Fibroblast of skin of back (primary cell): ENCODE measurements at places on chromosomes 5 and 9.

DNA sequence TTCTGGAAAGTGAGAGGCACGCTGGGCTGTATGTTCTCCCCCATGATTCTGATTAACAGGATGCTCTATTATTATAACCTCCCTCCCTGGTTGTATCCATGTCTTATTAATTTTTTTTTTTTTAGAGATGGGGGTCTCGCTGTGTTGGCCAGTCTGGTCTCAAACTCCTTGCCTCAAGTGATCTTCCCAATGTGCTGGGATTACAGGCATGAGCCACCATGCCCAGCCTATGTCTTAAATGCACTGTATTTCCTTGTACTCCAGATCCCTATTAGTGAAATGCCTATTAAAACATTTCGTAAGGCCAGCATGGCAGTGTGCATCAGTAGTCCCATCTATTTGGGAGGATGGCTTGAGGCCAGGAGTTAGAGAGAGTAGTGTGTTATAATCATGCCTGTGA lies 7.0 kb downstream of the TIGD6 start:
- no peak for DNase-seq

DNA sequence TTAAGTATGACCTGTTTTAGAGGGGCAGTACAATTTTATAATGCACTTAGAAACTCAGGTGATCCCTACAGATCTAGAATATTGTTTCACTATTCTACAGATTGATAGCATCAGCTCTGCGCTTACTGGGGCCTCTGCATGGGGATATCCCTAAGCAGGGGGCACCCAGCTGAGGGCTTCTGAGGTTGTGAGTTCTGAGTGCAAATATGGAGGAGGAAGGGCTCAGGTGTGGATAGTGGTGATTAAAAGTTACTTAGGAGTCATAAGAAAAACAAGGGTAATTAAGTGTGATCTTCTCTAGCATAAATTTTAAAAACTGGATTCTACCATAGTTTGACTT lies 274.4 kb downstream of the EFNA5 start:
- DNase-seq, result no peak

- DNase-seq, result no peak
These were observed 4.1 kb downstream of the TRIM23 start for GRCh38 chr5:65620021-65620420.

DNA sequence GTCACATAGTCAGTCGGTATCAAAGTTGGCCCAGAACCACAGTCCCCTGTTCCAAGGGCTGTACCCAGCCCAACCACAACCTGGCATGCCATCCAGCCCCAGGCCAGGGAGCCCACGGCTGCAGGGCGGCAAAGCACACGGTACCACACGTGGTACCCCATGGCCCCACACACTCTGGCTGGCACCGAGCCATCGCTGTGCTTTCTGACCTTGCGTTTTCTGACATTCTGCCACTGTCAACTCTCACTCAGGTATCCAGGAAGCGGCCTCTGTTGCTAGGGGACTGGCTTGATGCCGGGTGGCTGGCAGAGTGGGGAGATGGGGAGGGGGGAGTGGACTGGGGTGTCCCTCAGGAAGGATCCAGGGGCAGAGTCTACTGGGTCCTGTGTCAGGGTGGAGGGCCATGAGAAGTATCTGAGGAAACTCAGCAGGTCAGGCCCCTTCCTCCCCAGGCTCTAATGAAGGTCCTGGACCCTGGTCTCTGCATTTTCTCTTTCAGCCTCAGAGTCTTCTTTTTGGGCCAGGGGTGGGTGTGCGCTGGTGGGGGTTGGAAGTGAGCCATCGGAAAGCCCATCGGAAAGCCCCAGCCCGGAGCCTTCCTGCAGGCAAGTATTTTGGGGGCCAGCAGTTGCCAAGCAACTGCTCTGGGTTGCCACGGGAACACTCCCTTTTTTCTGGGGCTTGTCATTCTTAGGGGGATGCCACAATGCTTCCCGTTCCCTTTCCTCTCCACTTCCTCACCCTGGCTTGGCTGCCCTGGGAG lies 21.0 kb upstream of the RALGDS start:
- DNase-seq, result no peak

DNA sequence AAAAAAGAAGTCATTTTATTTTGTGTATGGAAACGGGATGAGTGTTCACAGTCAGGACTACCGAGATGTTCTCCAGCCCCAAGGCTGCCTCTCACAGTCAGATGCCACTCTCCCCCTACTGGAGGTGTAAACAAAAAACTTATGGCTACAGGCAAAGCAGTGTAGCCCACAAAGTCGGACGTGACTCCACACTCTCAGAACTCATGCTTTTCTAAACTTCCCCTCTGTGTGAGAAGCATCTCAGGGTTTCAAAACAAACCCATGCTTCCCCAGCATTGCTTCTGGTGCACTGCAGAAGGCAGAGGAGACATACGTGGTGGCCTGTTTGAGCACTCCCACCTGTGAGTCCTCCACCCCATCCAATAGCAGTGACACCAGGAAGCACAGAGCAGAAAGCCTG lies 580.3 kb downstream of the BNC2 start:
- DNase-seq, result no peak

DNA sequence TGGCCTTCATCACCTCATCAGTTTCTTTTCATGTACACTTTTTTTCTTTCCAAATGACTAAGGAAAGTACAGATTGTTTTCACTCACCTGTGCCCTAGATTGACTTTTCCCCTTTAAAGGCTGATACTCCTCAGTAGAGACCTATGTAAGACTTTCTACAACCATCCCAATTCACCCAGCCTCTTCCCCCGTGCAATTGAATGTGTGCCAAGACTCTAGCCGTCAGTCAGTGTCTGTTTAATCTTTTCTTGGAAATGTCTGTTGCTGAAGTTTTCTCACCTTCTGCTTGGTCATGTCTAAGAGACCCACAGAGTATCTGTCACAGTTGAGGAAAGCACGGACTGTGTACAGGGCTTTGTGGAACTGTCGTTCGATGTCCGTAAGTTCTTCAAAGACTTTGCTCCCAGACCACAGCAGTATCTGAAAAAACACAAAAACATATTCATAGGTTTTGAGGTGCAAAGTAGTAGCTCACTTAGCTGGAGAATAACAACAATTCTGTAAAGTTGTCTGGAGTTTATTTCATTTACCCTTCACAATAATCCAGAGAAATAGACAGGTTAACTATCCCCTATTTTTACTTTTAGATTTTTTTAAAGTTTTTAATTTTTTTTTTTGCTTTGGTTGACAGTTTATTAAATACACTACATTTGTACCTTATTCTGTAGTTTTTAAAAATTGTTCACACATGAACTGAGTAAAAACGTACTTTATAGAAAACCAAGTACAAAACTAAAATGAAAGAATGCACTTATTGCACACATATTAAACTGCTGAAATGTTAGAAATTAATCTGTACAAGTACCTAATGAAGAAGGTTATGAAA lies 13.6 kb downstream of the PDE6A start:
- DNase-seq, result no peak

GRCh38 chr9:29799227-29799626 lies 2225.9 kb upstream of the C9orf72 start:
- DNase-seq, result no peak

DNA sequence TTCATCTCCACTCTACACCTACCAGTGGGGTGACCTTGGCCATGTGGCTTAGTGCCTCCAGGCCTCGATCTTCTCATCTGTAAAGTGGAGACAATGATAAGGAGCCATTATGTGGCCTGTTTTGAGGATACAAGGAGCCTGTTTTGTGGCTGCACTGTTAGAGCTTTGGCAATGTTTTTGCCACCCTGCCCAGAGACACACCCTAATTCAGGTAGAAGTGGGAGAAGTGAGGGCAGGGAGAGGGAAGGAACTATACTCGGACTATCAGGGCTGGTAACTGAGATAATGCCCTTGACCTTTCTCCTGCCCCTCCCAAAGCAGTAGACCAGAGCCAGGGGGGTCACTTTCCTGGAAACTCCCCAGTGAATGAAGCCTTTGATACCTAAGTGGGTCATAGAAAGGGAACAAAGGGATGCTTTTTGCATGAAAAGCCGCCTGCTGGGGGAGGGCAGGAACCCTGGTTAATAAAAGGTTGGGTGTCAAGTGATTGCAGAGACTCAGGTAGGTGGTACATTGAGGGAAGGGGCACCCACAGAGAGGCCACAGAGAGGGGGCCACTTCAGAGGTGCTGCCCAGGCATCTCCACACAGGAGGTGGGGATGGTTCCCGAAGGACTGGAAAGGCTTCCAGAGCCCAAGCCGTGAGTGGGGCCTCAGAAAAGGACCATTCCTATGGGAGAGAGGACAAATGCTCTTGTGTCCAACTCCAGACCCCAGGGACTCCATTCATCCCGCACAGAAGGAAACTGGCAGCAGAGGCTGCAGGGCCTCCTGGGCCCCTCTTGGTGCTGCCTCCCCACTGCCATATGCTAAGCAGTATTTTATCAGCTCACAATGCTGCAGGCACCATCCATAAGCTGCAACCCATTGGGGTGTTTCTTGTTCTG lies 42.3 kb upstream of the VDAC1 start:
- DNase-seq, result no peak

GRCh38 chr9:128512820-128513219 lies 8.3 kb downstream of the GLE1 start:
- DNase-seq, result no peak

DNA sequence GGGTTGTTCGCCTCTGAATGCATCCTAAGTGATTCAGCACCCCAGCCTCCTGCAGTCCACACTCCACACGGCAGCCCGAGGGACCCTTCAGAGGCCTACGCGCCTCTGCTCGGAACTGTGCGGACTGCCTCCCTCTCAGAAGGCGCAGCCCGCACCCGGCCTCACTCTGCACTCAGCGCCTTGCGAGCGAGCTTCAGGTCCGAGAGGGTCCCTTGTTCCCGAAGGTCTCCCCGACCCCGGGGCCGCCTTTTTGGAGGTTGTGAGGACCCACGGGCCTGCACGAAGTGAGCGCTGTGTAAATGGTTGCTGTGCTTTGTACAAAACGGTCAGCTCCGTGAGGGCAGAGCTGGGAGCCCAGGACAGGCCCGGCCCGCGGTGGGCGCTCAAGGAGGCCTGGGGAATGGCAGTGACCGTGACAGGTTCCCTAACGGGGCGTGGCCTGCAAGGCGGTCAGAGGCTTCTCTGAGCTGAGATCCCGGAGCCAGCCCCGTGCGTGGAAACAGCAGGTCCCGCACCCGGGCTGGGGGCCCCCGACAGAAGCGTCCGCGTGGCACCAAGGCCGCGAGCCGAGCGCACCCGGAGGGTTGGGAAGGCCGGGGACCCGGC lies 698 bp upstream of the CACNA1B start:
- no peak for DNase-seq

DNA sequence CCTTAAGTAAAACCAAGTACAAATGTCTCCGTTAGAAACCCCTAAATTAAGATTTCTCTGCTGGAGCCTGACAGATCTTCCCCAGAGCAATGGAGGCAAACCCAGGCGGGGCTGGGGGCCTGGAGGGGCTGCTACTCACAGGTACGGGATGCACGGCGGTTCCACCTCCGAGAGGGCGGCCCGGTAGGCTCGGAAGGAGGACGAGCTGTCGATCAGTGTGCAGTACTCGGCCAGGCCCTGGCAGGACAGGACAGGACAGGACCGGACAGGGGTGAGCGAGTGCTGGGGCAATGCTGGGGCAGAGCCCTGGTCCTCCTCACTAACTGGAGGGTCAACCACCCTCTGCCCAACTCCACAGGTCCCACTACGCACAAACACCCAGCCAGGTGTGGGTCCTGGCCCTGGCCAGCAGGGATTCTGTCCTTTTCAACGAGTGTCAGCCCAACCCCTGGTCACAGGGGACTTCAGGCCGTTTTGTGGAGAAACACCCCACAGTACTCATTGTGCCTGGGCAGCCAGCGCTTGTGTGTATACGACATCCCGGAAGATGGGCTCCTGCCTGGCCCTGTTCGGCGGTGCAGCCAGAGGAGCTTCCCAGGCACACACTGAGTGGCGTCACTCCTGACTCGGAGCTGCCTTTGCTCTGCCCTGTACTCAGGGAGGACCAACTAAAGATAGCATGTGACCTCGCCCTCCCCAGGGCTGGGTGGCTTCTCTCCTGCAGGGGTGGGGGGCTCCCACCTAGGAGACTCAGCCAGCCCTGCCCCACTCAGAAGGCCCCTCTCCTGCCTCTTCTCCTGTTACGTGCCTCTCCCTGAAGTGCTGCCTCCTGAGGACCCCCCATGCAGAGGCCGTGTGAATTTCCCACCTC lies 37.4 kb downstream of the PRRT1B start:
- no peak for DNase-seq
